ENCODE measurements at places on chromosomes 11 and 22.

DNA sequence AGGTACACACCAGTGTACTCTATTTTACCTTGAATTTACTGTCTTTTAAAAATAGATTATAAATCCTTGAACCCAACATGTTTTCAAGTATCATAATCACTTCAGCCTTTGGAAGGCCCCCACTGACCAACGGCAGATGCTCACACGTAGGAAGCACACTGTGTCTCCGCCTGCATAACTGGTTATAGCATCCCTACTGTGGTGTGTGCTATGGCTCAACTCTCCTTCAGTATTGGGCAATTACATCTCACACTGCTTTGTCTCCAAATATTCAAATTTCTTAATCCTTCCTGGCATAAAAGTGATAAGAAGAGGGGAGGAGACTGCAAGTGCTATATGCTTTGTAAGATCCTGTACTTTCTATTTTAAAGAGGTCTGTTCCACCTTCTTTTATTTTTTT lies 165.7 kb downstream of the CADM1 start:
- no peak for DNase-seq

DNA sequence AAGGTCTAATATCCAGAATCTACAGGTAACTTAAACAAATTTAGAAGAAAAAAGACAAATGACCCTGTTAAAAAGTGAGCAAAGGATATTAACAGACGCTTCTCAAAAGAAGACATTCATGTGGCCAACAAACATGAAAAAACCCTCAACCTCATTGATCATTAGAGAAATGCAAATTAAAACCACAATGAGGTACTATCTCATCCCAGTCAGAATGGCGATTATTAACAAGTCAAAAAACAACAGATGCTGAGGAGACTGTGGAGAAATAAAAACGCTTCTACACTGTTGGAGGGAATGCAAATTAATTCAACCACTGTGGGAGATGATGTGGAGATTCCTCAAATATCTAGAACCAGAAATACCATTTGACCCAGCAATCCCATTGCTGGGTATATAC lies 67.2 kb downstream of the SLC17A6 start:
- DNase-seq, result no peak

GRCh38 chr22:18121954-18122554 lies 11.4 kb downstream of the TUBA8 start:
- no peak for DNase-seq

GRCh38 chr11:111741751-111742150 lies 24.4 kb downstream of the PPP2R1B start:
- DNase-seq, result no peak

DNA sequence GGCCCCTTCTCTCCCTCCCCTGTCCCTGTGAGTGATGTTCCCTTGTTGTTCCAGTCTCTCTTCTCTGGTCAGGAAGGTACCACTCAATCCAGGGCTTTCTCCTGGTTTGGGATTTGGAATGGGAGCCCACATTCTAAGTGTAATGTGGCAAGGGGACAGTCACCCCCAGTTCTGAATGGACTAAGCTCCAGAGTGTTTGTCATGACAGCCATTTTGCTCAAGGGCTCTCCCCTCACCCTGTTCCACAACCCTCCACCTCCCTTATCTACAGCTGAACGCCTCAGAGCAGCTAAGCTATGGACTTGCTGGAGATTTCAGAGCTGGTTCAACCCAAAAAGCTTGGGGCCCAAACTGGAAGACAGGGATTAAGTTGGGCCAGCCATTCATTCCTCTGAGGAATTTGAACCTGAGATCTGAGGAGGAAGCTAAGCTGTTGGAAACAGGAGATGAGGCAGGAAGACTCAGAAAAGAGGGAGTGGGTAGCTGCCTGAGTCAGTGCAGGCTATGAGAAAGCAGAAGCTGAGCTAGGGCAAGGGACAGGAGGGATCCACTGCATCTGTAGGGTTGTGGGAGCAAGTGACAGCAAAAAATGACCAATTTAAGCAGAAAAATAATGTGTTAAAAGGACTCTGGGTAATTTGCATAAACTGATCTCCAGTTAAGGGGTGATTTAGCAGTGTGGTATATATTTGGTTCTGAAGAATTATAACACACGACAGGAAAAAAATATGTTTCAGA lies 22.9 kb upstream of the FCHSD2 start:
- DNase-seq, result no peak

- DNase-seq, result no peak
Measured at GRCh38 chr11:7977232-7977917, 9.8 kb upstream of the EIF3F start.

DNA sequence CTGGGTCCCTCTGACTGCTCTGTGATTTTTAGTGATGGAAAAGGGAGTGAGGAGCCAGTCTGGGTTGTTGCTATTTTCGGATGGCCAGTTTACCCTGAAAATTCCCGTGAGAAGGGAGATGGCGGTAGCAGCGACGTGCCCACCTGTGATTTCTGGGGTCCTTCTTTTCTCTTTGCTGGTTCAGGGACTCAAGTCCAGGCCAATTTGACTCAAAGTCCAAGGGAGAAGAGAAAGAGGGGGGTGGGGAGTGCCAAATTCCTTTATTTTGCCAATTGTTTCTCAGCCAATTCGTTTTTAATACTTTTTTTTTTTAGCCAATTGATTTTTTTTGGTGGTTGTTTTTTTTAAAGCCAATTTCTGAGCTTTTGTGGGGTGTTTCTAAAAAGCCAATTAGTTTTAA lies 6.9 kb downstream of the IGF2 start:
- no peak for DNase-seq

DNA sequence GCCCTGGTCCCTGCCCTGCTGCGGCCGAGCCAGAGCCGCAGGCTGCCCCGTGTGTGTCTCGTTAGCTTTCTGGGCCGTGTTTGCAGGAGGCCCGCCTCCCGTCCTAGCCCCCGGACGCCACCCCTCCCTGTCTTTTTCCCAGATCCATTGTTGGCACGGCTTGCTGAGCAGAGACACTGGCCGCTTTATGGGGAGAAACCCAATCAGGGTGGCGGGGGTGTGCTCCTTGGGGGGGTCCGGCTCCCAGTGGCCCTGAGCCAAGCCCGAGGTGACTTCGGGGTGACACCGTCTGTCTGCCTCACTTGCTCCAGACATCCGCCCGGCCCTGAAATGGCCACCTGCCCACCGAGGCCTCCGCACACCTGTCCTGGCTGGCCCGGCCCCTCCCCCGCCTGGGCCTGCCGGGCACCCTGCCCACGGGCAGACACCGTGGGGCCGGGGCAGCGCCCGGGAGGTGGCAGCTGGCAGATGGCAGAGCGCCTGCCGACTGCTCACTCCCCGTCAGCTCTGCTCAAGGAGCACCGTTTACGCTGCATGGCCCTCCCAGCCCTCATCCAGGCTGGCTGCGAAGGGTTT lies 43.1 kb upstream of the PPARA start:
- no peak for DNase-seq

DNA sequence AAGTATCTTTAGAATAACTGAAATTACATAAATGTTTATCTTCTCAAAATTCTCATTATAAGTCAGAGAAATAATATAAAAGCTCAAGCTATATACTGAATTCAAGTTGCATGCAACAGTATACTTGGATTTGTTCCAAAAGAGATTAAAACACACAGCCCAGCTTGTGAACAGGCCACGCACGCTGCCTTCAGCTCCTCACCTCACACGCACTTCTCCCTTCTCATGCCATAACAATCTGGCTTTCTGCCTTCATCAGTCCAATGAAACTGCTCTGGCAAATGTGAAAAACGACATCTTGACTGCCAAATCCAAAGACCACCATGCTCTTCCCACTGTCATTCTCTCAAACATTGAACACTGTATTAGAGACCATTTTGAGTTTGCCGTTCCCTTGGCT lies 22.1 kb downstream of the ATP6V1E1 start:
- DNase-seq, result no peak

GRCh38 chr11:61742391-61742790 lies 10.0 kb upstream of the MYRF start:
- DNase-seq, result no peak
